Occipital lobe (tissue), 3 donors: ENCODE measurements at places on chromosomes 4 and X.

DNA sequence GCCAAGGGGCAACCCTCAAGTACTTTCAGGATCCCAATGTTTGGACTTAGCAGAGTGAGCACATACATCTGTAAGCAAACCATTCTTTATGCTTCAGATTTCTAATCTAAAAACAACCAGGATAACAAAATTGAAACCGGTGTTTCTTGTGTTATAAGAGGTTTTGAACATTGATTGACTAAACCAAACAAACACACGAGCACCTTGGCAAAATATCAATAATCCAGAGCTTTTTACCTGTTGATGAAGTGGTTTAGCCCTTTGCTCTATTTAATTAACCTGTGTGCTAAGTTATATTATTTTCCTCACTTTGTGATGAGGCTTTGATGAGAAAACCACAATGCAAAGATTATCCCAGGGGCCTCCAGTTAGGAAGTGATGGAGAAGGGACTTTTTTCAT is 255.3 kb upstream of the CXXC4 start:
- DNase-seq = no peak

- no peak for DNase-seq
Measured at GRCh38 chr4:99403380-99404184, 31.6 kb downstream of the ADH7 start.

- DNase-seq = no peak
Measured at GRCh38 chrX:32150141-32150540, 1061.2 kb downstream of the DMD start.

- no peak for DNase-seq
Measured at GRCh38 chr4:167111622-167112021, 122.7 kb downstream of the SPOCK3 start.

DNA sequence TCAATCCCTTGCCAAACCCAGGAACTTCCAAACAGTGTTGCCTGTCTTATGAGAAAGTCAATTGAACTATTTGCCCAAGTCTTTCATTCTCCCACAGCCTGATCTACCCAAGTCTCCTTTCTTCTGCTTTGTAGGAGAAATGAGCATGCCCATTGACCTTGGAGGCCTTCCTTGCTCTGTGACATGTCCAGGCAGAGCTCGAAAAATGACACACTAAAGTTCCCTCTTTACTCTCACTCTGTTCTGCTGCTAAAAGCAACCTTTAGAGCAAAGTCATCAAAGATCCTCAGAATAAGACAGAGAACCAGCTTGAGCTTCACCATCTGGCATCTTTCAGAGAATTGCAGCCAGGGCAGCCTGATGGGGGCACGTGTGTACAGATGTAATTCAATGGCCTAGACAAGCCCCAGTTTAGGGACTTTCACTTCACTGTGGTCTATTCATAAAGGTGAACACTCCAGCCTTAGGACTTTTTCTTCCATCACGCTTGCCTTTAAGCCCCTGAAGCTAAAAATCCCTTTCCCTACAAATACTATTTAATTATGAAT is 136.4 kb downstream of the AMELX start:
- no peak for DNase-seq

- no peak for DNase-seq
Measured at GRCh38 chrX:111881715-111882114, 5.7 kb downstream of the TRPC5OS start.

DNA sequence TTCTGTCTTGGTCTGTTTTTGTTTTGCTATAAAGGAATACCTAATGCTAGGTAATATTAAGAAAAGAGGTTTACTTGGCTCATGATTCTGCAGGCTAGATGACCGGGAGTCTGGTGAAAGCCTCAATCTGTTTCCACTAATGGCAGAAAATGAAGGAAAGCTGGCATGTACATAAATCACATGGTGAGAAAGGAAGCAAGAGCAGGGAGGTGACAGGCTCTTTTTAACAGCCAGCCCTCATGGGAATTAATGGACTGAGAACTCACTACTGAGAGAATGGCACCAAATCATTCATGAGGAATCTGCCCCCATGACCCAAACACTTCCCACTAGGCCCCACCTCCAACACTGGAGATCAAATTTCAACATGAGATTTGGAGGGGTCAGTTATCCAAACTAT is 27.6 kb downstream of the SATL1 start:
- DNase-seq = no peak

- no peak for DNase-seq
Measured at GRCh38 chrX:40169193-40170101, 71.7 kb upstream of the BCOR start.

GRCh38 chrX:134603806-134604700 is 54.2 kb downstream of the PLAC1 start:
- DNase-seq = no peak

- no peak for DNase-seq
Measured at GRCh38 chr4:83043801-83044407, 8.9 kb downstream of the COPS4 start.

- DNase-seq = no peak
Measured at GRCh38 chrX:302975-303374, 15.6 kb downstream of the GTPBP6 start.

- DNase-seq = no peak
Measured at GRCh38 chrX:139202742-139203420, 327.7 kb upstream of the F9 start.

GRCh38 chr4:20026456-20026855 is 225.2 kb upstream of the SLIT2 start:
- DNase-seq = no peak

DNA sequence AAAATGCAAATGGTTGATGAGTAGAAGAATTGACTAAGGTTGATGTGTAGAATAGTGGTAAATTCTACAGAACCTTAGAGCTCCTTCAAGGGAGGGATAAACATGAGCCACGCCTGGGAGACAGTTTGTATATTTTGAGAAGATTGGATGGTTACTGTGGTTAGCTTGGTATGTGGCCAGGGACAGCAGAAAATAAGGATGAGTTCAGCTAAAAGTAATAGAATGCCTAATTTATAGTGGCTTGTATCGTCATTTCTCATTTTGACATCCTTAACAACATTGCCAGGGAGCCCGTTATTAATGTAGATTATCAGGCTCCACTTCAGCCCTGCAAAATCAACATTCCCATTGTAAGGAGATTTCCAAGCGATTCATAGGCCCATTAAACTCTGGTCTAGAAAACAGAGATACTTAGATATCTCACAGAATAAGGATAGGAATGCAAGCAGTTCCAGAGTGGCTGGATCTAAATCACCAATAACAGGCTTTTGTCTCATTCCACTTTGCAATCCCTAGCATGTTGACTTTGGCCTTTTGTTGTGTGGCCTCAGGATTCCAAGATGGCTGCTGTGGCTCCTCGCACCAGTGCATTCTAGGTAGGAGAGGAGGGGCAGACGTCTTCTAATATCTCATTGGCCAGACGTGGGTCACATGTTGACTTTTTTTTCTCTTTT is 6.4 kb upstream of the PTTG2 start:
- DNase-seq = no peak

DNA sequence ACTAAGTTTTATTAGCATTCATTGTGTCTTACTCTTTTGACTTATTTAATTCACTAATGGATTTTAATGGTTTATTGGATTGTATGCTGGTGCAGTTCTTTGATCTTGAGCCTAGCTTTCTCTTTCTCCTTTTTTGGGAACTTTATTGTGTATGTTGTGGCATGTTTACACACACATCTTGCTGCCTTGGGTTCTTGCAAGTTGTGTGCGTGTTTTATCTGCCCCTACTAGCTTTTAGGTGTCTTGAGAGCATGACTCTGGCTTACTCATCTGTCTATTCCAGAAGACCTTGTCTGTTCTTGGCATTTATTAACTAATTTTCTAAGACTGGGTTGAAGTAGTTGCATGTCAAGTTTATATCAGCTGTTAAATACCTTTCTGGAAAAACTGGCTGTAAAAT is 2.7 kb downstream of the TMEM165 start:
- no peak for DNase-seq

DNA sequence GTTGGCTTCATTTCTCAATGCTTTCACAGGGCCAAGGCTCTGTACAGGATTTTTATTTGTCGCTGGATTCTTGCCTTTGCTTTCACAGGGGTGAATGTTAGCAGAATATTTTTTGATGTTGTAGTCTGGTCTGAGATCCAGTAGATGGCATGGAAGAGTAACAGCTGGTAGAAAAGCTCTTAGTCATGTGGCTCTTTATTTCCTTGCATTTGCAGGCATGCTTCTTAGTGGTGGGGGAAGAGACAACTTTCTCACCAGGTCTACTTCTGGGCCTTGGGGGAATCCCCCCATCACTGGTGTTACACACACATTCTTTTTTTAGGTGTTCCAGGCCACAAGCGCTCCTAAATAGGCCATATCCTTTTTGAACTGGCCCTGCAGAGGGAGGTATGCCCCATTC is 58.2 kb upstream of the DKK2 start:
- DNase-seq = no peak

GRCh38 chrX:42678133-42678532 is 99.8 kb downstream of the PPP1R2C start:
- no peak for DNase-seq

- DNase-seq = no peak
Measured at GRCh38 chrX:30620980-30621618, 32.1 kb upstream of the GK start.

- no peak for DNase-seq
Measured at GRCh38 chrX:10111364-10112148, 45.2 kb upstream of the CLCN4 start.

DNA sequence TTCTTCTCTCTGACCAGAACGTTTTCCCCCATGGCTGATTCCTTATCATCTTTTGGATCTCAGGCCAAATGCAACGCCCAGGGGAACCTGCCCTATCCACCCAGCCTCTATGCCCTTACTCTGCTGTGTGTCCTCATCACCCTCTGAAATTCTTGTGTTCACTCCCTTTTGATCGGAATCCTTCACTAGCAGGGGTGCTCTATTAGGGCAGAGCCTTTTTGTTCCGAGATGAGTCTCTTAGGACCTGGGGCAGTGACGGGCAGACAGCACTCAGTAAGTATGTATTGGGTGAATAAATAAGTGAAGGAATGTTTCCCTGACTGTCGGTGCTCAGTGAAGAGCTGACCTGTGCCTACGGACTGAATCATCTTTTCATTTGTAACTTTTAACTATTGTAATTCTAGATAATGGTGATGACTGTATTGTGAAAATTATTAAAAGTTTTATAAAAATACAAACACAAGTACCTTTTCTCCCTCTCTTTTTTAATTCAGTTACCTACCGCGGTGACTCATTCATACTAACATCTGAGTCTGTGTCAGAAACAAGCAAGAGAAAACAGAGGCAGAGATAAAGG is 4.8 kb upstream of the TENM3 start:
- DNase-seq = no peak

- DNase-seq = no peak
Measured at GRCh38 chr4:83258461-83258860, 26.1 kb downstream of the COQ2 start.

- DNase-seq = no peak
Measured at GRCh38 chr4:184403384-184403781, 71.0 kb downstream of the IRF2 start.

DNA sequence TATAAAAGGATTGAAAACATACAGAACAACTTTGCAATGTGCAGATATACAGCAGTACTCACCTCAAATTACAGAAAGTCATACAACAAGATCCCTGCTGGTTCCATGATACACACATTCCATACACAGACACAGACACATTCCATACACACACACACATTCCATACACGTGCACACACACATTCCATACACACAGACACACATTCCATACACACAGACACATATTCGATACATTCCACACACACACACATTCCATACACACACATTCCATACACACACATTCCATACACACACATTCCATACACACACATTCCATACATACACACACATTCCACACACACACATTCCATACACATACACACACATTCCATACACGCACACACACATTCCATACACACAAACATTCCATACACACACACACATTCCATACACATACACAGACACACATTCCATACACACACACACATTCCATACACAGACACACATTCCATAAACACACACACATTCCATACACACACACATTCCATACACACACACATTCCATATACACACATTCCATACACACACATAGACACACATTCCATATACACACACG is 13.7 kb downstream of the LINC00632 start:
- no peak for DNase-seq

DNA sequence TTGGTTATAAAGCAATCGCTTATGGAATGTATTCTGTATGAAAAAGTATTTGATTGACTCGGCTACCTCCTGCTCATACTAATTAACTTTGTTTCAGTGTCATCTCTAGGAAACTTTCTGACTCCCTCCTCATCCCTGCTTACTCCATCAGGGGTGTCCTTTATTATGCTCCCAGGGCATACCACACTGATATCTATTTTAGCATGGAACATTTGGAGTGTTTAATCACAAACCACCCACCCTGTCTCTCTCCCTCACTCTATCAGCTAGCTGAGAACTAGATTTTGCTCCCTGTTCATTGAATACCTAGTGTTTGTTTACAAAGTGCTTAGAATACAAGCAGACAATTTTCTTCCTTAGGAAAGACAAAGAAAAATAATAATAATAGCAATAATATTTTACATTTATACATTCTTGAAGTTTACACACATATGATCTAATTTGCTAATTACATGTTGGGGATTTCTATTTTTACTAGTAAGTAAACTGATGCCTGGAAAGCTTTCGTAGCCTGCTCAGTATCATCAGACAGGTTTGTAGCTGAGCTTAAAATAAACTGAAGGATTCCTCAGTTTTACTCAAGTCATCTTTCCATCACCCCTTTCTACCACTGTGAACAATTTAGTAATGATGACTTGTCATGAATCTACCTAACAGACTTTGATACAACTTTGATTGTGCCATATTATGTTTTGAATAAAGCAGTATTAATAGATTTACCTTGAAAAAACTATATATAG is 811.4 kb upstream of the HS3ST1 start:
- DNase-seq = no peak

DNA sequence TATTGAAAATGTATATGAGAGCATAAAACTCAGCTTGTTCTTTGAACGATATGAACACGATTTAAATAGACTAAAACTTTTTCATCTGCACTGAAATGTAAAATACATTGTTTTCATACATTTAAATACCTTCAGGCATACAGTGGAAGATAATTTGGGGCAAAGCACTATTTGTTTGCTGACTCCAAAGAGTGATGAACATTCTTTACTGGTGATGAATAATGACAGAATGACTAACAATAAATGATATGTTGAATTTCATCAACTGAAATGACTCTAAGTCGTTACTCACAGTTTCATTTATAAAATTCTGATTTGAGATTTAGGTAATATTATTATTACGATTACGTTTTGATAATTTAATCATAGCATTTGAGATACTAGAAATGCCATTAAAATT is 1160.1 kb downstream of the NLGN4X start:
- DNase-seq = no peak

DNA sequence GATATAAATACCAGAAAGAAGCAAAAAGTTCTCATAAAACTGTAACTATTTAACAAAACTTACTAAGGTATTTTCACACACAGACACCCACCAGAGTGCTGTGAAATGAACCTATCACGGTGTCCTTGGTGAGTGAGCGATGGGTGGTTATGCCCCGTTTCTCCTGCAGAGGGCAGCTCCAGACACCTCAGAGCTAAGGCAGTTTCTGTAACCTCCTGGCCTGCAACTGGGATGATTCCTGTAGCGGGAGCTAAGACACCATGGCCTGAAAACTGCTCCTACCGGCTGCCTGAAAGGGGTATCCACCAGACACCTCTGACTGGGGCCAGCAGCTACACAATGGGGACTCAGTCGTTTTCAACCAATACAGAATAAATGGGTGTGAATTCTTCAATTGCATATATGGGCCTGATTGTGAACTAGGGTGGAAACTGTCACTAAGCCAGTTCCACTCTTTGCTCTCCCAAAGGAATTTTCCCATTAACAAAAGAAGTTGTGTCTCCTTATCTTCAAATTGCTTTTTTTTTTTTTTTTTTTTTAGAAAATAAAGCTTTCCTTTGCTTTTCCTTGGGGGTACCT is 2375.8 kb upstream of the TENM3 start:
- DNase-seq = no peak

- DNase-seq = no peak
Measured at GRCh38 chr4:142475663-142476062, 370.4 kb downstream of the INPP4B start.
